ENCODE measurements at places on chromosomes 7 and 10.

DNA sequence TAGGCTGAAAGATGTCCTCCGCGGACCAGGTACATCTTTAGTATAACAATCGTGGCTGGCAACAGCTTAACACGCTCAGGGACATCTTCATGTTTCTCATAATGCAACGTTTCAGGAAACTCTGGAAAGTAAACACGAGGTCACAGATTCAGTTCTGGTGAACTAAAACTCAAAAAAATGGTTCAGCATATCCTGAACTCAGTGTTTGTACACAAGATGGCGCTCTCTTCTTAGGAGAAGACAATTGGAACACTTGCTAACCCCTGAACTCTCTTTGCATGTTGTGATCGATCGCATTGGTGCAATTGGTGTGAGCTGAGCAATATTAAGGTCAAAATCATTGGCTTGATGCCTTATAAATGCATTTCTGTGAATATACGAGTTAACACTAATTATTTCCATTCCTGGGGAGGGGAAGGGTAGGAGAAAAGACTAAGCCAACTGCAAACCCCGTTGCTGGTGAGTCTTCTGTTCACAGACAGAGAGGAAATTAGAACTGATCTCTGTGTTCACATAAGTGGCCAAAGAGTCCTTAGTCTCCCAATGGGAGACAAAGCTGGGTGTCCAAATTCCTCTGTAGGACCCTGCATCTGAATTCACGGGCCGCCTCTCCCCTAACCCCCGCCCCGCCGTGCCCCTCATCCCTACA is 52.6 kb upstream of the FAM180A start:
- DNase-seq: peak; percentile 49

DNA sequence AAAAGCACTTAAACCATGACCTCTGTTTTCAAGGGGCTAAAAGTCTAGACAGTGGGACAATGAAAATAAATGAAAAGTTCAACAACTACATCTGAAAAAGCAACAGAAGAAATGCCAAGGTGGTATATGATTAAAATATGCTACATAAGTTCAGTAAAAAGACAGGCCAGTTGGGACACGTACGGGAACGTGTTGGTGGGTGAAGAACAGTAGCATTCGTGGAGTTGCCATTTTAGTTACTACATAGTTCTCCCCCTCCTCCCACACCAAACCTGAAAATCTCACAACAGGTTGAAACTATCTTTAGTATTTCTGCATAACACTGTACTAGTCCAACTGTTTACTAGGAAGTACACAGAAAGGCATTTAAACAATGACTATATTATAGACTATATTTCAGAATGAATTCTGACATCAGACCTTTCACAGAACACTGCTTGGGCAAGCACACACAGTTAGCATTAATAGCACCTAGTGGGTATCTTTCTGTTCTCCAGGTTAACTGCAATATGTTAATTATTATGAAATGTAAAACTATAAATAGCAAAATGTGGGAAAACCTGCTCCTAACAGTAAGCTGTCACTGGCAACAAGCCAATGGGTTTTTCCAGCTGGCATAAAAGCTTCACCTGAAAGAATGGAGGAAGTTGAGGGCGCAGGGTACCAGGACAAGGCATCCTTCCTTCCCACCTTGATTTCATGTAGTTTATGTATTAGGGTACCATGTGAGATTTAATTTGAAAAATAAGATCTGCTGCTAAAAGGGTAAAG is 135.0 kb downstream of the STRA8 start:
- DNase-seq: no peak

- no peak for DNase-seq
Measured at GRCh38 chr7:28722684-28723083, 235.4 kb downstream of the TRIL start.

GRCh38 chr10:94131885-94132284 is 138.2 kb downstream of the PLCE1 start:
- no peak for DNase-seq

GRCh38 chr7:147261693-147262092 is 1145.1 kb downstream of the CNTNAP2 start:
- DNase-seq: no peak

DNA sequence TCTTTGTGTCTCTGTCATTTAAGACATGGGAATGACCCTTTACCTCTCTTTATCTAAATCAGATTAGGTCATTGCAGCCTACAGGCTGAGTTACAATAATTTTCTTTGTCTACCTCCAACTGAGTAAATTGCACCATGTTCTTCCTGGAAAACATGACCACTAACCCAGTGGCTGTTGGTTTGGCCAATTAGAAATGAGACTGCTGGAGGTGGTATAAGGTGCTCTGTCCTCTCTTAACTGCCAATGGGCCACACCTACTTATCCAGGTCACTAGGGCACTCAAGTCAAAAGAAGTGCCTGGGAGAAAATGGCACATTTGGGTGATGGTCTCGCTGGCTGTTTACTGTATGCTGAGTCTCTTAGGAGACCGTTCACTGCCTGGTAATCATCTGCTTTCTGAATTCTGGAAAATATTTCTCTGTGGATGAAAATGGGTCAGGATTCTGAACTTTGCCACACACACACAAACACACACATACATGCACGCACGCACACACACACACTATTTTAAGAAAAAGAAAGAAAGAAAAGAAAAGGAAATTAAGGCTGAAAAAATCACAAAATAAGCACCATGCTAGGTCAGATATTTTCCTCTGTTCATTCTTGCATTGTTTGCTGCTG is 16.4 kb downstream of the STAMBPL1 start:
- no peak for DNase-seq

- no peak for DNase-seq
Measured at GRCh38 chr10:28938745-28939144, 261.4 kb downstream of the BAMBI start.

- no peak for DNase-seq
Measured at GRCh38 chr10:123327896-123328295, 173.7 kb downstream of the BUB3 start.

DNA sequence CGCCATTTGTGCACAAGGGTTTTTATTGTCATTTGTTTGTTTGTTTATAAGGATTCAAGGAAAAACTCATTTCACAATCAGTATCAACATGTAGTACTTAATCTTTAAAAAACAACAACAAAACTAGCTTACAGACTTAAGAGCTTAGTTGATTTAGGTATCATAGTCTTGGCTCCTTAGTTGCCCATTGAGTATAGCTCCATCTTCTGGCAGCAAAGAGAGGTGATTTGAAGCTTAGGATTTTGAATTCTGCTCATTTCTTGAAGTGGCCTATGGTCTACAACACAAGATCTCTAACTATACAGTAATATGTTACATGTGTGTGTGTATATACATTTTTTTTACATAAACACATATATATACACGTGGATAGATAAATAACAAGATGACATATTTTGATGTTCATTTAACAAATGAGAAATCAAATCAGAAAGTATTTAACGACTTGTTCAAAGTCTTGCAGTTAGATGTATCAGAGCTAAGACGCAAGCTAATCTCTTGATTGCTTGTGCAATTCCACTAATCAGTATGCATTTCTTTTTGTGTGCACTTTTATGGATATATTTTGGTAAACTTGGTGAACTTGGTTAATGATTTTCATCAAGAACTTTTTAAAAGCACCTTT is 307.3 kb downstream of the CAMK1D start:
- no peak for DNase-seq

- DNase-seq: no peak
Measured at GRCh38 chr7:157012113-157012547, 1.7 kb upstream of the MNX1 start.

DNA sequence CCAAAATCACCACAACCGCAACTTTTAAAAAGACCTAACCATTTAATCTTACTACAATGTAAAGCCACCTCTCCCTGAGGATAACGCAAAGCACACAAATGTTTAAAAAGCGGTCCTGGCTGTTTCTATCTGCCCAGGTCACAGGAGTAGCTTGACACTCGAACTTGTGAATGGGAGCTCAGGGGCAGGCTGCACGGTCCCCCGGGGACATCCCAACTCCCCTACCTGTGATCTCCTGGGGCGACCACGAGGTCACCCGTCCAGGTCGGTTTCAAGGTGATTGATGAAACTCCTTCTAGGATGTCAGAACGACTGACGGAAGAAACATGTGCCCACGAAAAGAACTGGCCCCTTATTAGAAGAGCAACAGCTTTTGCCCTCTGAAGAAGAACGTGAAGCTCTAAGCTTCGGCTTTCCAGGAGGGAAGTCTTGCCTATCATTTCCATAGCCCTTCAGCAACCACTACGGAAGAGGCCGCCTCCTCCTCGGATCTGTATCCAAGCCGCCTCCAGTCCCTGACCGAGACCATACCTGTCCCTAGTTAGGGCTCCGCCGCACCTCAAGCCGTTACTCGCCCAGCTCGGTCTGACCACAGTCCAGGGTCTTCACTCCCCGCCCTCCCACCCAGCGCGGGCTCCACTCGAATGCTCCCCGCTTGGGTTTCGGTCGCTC is 459 bp downstream of the CYCS start:
- DNase-seq: peak; percentile 10

- DNase-seq: no peak
Measured at GRCh38 chr7:11480143-11480542, 351.9 kb downstream of the THSD7A start.

GRCh38 chr7:73933091-73933490 is 72.1 kb downstream of the TMEM270 start:
- no peak for DNase-seq

- no peak for DNase-seq
Measured at GRCh38 chr10:7647062-7647664, 19.6 kb downstream of the ITIH5 start.

DNA sequence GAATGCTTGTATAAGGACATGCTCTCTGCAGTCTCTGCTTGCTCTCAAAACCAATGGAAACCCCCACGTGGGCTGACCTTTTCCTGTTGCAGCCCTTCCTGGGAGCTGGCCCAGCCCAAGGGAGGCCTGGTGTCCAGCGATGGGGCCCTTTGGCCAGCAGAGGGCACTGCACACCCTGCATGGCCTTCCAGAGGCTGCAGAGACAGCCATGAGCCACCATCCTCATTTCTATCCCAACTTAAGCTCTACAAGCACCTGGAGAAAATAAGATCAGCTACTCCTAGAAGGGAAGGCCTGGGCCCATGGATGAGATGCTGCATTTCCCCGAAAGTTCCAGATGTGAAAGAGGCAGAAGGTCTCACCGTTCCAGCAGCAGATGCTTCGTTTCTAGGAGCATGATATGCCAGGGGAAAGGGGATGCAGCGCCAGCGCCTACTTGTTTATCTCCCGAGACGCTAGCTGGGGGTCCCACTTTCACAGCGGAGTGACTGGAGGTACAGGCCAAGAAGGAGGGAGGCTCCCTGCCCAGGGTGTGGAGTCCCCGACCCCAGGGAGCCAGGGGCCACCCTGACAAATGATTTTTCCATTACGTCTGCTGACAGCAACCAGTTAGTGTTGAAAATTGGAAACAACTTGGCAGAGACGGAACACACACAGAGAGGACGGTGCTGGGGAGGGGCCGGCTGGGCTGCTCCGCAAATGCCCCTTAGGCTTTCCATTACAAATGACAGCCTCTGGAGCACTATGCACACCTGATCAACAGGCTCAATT is 106.4 kb downstream of the ZRANB1 start:
- peak; percentile 24 for DNase-seq

DNA sequence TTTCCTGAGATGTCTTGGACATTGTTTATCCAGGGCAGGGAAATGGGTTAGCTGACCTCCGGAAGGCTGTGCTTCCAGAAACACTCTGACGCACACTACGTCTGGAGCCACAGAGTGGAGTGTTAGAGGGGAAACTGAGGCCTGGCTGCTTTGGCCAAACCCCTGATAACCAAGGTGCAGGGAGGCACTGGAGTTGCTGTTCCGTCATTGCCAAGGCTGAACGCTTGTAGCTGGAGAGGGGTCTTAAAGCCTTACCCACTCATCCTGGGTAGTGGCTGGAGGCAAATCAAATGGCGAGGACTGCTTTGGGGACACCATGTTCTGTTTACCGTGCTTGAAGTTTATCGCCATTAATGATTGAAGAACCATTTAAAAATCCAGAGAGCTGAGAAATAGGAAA is 604.1 kb upstream of the FOXK1 start:
- DNase-seq: no peak

Measured in CD8-positive, alpha-beta memory T cell (primary cell).